ENCODE measurements at places on chromosomes 2 and 18.

- DNase-seq, result no peak
Measured at GRCh38 chr2:98467082-98467536, 22.5 kb downstream of the INPP4A start.

DNA sequence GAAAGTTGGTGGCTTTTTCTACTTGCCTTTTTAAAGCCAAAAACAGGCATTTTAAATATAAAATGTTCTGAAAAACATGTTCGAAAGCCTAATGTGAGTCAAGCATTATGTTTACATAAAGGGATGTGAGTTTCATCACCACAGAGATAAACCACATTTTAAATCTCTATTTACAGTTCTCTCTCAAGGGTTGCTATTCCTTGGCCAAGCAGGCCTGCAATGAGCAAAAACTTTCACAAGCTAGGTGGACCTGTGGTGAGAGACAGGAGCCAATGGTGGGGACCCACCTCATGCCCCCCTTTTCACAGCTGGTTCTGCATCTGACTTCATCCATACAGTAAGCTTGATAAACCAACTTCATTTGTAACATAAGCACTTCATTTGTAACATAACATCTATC, 65.1 kb downstream of the CUL3 start:
- DNase-seq, result peak; percentile 11

- no peak for DNase-seq
Measured at GRCh38 chr18:30855762-30856161, 186.8 kb downstream of the DSC3 start.

GRCh38 chr2:31239593-31240177, 5.7 kb downstream of the EHD3 start:
- DNase-seq, result no peak

DNA sequence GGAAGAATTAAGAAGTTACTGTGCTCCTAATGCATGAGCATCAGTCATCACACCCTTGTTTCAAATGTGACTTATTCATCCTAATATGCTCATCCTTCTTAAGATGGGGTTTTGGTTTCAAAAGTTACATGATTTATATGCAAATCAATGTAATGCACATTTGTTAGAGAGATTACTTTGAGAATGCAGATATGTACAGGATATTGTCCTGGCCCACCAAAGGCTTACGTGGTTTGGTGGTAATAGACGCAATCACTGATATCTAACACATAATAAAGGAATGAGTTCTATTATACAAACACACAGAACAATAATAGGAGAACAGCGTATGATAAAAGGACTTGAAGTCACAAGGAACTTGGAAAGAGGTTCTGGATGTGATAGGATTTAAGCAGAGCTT, 11.1 kb upstream of the COL5A2 start:
- no peak for DNase-seq

DNA sequence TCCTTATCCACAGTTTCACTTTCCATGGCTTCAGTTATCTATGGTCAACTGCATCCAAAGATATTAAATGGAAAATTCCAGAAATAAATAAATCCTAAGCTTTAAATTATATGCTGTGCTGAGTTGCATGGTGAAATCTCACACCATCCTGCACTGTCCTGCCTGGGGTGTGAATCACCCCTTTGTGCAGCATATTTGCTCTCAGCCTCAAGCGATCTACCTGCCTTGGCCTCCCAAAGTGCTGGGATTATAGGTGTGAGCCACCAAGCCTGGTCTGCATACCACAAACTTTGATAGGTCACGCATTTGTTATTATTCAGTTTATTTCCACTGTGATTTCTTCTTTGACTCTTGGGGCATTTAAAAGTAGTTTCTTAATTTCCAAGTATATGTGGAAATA, 117.2 kb downstream of the SPIRE1 start:
- DNase-seq, result no peak

GRCh38 chr2:191866195-191866594, 19.3 kb upstream of the CAVIN2 start:
- no peak for DNase-seq

- DNase-seq, result no peak
Measured at GRCh38 chr2:167334146-167334742, 446.0 kb downstream of the XIRP2 start.

DNA sequence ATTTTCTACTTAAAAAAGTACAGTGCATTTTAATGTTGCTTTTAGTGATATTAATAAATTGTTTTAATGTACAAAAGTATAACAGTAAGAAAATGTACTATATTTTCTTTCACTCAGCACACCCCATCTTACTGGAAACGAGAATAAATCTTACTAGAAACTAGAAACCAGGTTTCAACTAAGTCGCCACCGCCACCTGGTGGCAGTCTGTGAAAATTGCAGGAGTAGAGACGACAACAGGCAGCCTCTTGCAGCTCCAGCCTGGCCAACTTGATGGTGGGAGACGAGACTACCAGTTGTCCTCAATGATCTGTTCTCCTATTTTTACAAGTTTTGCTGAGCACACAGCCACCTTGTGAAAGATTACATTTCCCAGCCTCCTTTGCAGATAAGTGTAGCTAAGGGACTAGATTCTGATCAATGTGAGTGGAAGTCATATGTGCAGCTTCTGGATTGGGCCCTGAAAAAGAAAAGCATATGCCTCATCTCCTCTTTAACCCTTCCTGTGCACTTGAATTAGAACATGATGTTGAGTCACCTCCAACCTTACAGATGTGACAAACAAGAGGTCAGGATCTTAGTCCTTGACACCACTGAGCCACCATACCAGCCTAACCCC, 8.7 kb downstream of the OTOF start:
- no peak for DNase-seq

GRCh38 chr2:120396013-120396860, 50.3 kb downstream of the INHBB start:
- no peak for DNase-seq

- no peak for DNase-seq
Measured at GRCh38 chr2:234368861-234369261, 128.0 kb downstream of the ARL4C start.
